ENCODE measurements at places on chromosomes 5 and 9. TPM values are rescaled to one million over a fixed set of nuclear protein-coding genes. Genes with fewer than 3 reads are reported as not detected.

- no peak for DNase-seq
Observed at GRCh38 chr5:168238463-168238862, 53.0 kb upstream of the WWC1 start.

DNA sequence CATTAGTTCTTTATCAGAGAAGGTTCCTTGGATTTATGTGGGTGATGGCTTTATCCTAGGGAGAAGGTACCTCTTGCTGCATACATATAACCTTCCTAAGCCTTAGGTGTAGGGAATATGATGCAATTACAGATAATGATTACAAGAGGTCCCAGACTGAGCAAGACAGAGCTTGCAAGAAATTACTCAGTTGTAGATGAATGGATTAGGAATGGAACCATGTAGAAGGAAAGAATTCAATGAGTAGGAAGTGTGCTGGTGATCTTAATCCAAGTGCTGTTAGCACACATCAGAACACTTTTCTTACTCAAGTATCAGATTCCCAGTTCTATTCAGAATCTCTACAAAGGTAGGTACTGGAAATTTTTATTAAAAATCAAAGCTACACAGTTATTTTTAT is 2.5 kb downstream of the OR13F1 start:
- DNase-seq, result no peak

Gene TMEM245
- 63.6 TPM for total RNA-seq

DNA sequence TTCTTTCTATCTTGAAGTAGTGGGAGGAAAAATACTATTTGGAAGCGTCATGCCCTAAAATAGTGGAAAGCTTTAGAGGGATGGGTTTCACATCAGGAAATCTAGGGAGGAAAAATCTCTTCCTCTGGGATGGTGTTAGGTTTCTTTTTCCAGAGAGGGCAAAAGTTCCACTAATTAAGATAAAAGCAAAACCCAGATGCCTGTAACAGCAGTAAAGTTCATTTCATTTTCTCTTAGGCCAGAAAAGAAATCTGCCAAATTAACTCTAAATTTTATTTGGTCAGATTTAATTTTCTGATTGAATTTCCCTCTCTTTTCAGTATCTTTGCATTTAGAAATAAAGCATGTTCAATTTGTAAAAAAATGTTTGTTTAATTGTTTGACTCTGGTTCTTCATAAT is 88.8 kb downstream of the LURAP1L start:
- DNase-seq, result no peak

Gene NUP155
- 13.1 TPM for total RNA-seq

GRCh38 chr5:79133121-79133656 is 21.6 kb downstream of the BHMT start:
- no peak for DNase-seq

Gene PCDHB3
- not detected for total RNA-seq

Gene MLANA
- total RNA-seq, result not detected

DNA sequence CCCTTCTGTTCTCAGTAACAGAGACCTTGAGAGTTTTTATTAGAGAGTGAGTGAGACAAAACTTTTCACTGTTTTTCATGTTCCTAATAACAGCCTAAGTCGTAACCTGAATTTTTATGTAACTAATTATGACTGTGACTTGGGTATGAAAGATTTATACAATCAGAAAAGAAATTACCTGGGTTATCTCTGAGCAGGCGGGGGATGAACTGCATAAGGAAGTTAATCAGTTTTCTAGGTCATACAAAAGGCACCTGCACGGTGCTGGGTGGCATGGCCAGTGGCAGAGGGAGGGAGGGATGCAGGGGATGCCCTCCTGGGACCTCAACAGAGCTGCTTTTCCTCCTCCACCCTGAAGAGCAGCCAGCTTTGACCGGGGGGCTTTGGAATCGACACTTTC is 219.8 kb downstream of the HSPA4 start:
- DNase-seq, result no peak

GRCh38 chr9:120985819-120986222 is 59.2 kb upstream of the TRAF1 start:
- DNase-seq, result no peak

DNA sequence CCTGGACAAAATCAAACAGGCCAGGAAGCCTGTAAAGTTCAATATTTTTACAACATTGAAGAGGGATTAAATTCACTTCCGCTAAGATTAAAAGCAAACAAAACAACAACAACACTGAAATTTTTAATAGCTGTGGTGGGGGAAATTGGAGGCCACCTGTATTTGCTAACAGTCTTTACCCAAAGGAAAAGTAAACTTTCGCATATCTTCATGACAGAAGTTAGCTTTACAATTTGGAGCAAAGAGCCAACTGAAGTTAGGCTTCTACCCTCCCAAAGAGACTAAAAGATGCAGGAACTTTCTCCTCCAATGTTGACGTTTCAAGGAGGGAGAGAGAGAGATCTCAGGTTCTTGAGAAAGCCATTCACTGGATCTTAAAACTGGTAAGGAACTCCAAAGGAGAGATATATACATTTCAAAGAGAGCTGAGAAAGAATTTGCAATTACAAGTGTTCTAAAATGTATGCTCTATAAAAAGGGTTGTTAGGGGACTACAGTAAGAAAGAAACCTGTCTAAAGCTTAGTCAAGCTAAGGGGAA is 349.2 kb upstream of the CDH9 start:
- no peak for DNase-seq

DNA sequence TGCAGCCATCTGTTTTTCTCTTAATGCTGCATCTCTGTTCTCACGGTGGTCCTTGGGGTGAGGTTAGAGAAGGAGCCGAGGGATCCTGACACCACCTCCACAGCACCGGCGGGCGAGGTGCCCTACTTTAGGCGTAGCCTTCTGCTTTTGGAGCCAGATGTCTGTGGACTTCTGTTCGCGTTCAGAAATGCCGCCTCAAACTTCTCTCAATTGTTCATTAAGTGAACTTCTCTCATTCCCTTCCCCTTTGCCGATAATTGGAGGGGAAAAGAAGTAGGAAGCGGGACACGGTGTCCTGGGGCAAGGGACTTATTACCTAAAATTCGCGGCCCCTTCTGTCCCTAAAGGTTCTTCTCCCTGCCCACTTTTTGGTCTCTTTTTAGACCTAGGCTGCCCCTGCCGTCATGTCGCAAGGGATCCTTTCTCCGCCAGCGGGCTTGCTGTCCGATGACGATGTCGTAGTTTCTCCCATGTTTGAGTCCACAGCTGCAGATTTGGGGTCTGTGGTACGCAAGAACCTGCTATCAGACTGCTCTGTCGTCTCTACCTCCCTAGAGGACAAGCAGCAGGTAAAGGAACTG is 455 bp downstream of the KIF20A start:
- no peak for DNase-seq

DNA sequence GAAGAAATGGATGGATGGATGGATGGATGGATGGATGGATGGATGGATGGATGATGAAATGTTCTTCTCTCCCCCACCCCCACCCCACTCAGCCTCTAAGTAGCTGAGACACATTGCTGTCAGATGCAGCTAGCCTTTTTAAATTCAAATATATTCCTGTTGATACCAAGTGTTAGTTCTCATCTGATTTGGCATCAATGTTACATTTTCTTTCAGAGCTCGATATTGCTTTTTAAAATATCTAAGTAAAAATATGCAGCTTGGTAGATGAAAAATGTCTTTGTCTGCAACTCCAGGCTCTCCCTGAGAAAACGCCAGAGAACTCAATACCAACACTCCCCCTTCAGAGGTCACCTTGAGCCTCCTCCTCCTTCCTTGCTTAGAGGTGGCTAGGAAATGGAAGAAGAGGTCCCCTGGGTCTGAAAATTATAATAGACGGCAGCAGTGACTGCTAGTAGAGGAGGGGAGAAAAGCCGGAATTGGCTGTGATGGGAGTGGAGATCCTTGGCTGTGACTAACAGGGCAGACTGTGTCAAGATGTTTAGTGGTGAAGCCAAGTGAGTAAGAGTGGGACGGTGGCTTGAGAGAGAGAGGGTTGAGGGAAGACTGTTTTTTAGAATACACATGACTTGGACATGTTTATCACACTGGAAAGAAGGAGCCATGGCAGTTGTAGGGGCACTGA is 156.0 kb downstream of the ZNF462 start:
- DNase-seq, result no peak

- DNase-seq, result no peak
Observed at GRCh38 chr5:43034591-43034968, 5.5 kb downstream of the ANXA2R start.

Gene TRMT10B
- 4.0 TPM for total RNA-seq

GRCh38 chr5:155943516-155944407 is 383.2 kb upstream of the SGCD start:
- DNase-seq, result peak; percentile 50

Gene VCP
- total RNA-seq, result 111 TPM

DNA sequence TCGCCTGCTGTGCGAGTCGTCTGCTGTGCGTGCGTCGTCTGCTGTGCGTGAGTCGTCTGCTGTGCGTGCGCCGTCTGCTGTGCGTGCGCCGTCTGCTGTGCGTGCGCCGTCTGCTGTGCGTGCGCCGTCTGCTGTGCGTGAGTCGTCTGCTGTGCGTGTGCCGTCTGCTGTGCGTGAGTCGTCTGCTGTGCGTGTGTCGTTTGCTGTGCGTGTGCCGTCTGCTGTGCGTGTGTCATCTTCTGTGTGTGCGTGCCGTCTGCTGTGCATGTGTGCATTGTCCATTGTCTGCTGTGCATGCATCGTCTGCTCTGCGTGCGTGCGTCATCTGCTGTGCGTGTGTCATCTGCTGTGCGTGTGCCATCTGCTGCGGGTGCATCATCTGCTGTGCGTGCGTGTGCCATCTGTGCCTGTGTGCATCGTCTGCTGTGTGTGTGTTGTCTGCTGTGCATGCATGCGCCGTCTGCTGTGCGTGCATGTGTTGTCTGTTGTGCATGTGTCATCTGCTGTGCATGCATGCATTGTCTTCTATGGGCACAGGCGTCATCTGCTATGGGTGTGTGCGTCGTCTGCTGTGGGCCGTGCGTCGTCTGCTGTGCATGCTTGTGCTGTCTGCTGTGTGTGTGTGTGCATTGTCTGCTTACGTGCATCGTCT is 68.6 kb upstream of the IRX4 start:
- no peak for DNase-seq

DNA sequence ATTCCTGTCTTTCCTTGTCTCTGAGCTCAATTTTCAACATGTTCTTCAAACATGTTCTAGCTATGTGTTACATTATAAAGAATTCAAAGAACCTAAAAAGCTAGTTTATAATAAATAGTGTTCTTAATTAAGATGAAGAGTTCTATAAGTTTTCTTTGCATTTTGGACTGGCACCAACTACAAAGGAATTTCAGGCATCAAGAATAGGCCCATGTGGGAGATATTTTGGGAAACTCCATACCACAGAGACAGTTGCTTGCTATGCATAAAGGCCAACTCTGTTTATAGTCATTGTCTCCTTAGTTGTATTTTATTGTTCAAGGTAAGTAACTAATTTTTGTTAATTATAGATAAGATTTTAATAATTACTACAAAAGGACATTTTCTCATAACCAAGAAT is 4.5 kb downstream of the SLF1 start:
- DNase-seq, result no peak

Gene PCDHGA8
- total RNA-seq, result 2.7 TPM

Gene PCDHGA4
- total RNA-seq, result 1.4 TPM

DNA sequence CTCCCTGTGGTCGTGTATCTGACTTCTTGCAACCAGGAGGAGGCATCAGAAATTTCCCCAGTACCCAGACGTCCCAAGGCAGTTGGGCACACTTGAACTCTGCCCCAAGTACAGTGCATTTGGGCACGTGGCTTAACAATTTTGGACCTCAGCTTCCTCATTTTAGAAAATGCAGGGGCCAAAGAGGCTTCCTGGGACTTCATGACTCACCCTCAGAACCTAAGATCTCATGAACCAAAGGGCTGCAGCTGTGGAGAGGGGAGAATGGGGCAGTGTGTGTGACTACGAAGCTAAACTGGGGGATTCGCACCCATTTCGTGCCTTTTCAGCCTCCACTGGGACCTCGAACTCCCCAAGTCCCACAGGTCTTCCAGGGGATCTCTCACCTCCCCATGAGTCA is 59.2 kb downstream of the SYK start:
- no peak for DNase-seq

GRCh38 chr5:102600964-102601363 is 102.2 kb upstream of the SLCO6A1 start:
- no peak for DNase-seq

DNA sequence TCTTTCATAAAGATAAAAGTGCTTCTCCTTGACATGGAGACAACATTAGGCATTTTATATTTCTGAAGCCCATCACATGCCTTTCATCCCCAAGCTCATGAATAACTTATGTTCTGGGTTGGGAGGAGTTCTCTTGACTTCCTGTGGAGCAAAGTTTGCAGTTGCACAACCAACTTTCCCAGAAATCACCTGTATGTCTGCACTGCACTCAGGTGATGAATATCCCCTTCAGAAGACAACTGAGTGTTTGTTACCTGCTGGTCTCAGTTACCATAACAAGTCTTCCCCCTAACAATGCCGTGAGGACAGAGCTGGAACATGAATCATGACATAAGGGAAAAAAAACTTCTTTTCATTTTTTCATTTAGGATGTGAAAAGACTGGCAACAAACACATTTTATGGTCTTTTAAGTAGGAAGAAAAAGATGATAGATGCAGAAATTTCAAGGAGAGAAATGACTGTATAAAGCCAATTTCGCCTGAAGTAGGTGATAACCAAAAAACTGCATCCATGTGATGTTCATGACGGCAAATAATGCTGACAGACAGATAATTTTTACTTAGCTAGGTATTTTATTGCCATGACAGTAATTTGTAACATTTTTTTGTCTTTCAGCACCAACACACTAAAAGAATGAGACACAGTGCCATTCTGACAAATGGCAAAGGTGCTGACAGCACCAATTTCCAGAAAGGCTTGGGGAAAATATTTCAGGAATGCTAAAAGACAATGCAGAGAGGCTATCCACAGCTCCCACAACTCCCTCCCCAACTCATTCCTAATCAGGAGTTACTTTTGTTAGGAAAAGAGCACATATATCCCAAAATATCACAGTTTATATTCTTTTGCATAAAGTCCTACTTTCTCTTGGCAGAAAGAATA is 656.3 kb downstream of the PRELID2 start:
- DNase-seq, result no peak

Gene GRM6
- not detected for total RNA-seq

Gene HTR1A
- not detected for total RNA-seq

Gene REEP5
- total RNA-seq, result 15.7 TPM

Measured in transverse colon (tissue), 4 donors.